Activated naive CD8-positive, alpha-beta T cell treated with anti-CD3 and anti-CD28 coated beads, Interleukin-2, amount 10 ng/mL, durations not matched to agents 7 days and 5 days (primary cell): ENCODE measurements at places on chromosomes 2 and 18. TPM values are rescaled to one million over a fixed set of nuclear protein-coding genes. Genes with fewer than 3 reads are reported as not detected.

GRCh38 chr2:198214114-198214596, 409.8 kb downstream of the PLCL1 start:
- no peak for DNase-seq

GRCh38 chr2:224934526-224935188, 107.6 kb downstream of the DOCK10 start:
- DNase-seq, result no peak

DNA sequence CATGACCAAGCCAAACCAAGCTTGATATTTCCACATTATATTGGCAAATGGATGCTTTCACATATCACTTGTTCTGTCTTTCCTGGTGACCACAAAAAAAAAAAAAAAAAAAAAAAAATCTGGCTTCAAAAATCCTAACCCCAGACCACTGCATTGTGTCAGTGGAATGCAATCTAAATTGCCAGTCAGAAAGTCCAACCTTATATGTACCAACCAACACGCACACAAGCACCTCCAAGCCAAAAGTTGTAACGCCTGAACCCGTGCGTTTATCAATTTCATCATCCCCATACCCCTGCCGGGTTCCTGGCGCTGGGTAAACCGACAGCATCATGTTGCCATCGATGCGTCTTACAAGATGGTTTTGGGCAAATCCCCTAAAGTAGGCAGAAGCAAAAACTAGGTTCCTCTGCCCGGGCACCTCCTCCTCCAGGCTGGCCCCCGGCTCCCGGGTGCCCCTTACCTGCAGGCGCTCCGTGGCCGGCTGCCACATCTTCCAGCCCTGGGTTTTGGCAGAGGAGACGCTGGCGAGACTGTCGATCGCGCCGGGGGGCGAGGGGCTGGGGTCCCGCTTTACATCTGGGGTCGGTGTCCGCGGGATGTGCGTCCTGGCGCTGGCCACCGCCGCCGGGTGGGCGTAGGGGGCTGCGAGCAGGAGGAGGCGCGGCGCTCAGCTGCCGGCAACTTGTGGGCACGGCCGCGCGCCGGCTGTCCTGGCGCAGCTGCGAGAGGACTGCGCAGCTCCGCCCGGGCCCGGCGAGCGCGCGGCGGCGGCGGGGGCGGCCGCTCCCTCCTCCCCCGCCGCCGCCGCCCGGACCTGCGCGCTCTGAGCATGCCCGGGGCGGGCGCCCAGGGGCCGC, at the start of gene PID1:
Gene PID1 (minus strand): TSS at position 737 of the 860 bp plus-strand sequence. CDS start 244 bp downstream, at position 493.
- DNase-seq, result no peak

DNA sequence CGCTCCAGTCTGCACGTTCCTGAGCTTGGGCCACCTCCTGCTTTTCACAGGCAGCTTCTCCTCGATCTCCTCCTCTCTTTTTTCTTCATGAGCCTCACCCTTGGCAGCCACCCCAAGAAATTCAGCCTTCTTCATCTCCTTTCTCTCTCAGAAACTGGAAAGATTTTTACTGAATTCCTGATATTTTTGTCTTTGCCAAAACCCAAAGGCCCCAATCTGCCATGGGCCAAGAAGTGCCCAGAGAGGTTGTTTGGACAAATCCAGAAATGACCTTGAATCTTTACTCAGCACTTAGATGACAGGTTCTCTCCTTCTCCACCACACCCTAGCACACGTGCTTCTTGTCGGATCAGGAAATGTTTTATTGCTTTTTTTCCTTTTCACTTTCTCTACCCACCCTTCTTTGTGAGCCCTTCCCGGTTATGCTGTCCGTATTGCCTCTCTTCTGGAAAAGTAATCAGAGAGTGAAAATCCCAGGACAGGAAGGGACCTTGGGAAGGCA, 134.5 kb upstream of the TNP1 start:
- DNase-seq, result no peak

DNA sequence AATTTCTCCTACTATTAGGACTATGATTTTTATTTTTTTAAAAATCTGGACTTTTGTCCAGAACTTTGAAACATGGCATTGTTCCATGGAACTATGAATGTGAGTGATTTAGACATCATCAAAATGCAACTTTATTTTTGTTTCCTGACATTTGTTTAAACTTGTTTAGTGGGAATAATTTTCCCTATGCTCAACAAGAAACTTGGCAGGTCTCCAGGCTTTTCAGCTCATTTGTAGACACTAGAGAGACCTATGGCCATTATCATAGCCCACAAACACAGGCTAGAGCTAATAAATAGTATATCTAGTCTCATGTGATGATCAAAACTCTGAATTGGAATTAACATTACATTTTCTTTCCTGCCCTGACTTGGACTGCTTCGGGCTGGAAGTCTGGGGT, 145.1 kb upstream of the CELF4 start:
- no peak for DNase-seq

- DNase-seq, result no peak
These were observed 238.2 kb downstream of the SATB2 start for GRCh38 chr2:199219551-199219950.

DNA sequence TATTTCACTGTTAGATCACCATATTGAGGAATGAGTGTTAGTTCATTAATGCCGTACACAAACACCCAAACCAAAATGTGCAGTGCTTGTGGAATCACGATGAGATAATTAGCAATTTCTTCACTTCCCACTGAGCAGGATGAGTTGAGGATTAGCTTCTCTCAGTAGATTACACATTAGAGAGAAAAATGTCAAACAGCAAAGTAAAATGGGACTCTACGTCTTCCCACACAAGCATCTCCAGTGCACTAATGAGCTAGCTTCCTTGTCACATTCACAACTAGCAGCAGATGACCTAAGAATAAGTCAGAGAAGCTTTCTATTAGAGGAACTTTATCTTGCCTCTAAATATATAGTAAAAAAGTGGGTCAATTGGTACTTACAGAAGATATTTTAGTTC, 926.9 kb downstream of the TSN start:
- DNase-seq, result no peak

- DNase-seq, result no peak
These were observed 128.9 kb upstream of the ASB18 start for GRCh38 chr2:236393101-236393500.

DNA sequence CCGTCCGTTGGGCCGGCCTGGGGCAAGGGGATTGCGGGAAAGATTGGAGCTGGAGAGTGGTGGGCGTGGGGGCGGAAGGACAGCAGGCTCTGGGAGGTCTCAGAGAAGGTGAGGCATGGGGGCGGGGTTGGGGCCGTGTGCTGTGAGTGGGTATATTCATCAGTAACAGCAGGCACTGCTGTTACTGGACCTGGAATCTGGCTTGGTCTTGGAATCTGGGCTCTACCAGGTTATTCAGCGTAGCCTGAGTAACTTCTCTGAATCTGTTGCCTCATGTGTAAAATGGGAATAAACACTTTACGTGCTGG, 435 bp downstream of the RNF181 start:
- DNase-seq, result no peak

- no peak for DNase-seq
These were observed 14.4 kb upstream of the BBS5 start for GRCh38 chr2:169464882-169465281.

- no peak for DNase-seq
These were observed 34.8 kb downstream of the HAT1 start for GRCh38 chr2:171957061-171957460.

C2orf66 gene
- not detected for total RNA-seq

CYRIA gene
- 2.1 TPM for total RNA-seq

KIF1A gene
- 2.0 TPM for total RNA-seq

CMPK2 gene
- 106 TPM for total RNA-seq
